ENCODE measurements at places on chromosomes 1 and 21. TPM values are rescaled to one million over a fixed set of nuclear protein-coding genes. Genes with fewer than 3 reads are reported as not detected.
A peak's percentile ranks its signal among the peaks of the same experiment; 100 is the strongest.

- peak; percentile 36 for DNase-seq
These were observed 114.0 kb upstream of the RAB4A start for GRCh38 chr1:229156872-229157271.

- no peak for DNase-seq
These were observed 49.3 kb upstream of the ADGRL4 start for GRCh38 chr1:79055856-79056255.

GRCh38 chr21:43987509-43987908 lies 24.6 kb upstream of the TRAPPC10 start:
- no peak for DNase-seq

- no peak for DNase-seq
These were observed 137.4 kb downstream of the ZNF326 start for GRCh38 chr1:90132306-90132705.

- no peak for DNase-seq
These were observed 117.8 kb downstream of the RERE start for GRCh38 chr1:8699679-8700078.

DNA sequence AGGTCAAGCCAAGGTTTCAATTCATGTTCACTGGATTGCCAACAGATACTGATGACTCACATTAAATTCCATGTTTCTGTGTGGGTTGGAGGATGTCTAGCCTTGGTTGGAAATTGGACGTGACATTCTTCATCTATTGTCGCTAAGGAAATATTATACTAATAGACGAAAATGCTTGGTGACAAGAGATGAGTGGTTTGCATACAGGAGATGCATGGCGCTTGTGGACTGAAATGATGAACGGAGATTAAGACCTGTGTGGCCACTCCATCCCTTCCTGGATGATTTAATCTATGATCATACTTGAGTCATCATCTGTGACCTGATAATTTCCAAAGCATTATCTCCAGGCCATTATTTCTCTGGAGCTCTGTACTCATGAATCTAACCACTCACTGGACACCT lies 97.0 kb upstream of the CD34 start:
- no peak for DNase-seq

- no peak for DNase-seq
These were observed 89.0 kb downstream of the NFIA start for GRCh38 chr1:61171346-61171745.

DNA sequence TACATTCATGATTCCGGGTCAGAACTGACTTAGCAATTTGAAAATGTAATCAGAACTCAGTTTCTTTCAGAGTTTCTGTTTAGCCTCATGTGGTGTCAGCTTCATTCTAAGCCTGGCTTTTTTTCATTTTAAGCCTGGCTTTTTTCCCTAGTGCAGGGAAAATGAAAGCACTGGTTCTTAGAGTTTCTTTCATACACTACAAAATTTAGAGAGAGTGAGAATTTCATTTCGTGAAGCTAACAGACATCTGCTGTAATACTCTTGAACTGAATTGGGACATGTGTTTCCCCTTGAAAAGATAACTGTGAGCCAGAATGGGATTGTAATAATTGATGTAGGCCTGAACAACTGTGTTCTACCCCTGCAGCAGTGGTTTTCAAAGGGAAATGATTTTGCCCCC lies 95.3 kb upstream of the KIAA0040 start:
- no peak for DNase-seq

DNA sequence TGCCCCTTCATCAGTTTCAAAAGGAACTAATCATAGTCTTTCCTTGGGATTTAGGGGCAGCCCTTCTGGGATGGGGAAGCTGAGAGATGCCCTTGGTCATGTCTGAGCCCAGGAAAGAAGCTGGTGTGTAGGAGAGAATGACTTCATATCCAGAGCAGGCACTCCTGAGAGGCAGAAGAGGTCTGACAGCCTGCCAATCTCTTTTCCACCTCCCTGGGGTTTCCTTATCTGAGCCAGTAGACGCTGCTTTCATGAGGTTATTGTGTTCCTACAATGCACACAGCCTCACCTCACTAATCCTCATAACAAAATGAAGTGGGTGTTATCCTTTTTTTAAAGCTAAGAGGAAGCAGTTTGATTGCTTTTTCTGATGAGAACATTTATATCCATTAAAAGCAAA lies 14.1 kb downstream of the ROR1 start:
- no peak for DNase-seq

GRCh38 chr1:193406901-193407300 lies 220.5 kb upstream of the B3GALT2 start:
- no peak for DNase-seq

- no peak for DNase-seq
These were observed 182.9 kb downstream of the NTNG1 start for GRCh38 chr1:107323784-107324183.

- no peak for DNase-seq
These were observed at the start of gene TPM3 for GRCh38 chr1:154191990-154192461. Gene TPM3, minus strand, starts transcription at chr1:154192100. Its CDS starts 82 bp downstream, at chr1:154192018.

- DNase-seq, result no peak
These were observed 14.4 kb upstream of the TP53BP2 start for GRCh38 chr1:223860051-223860622.

- DNase-seq, result no peak
These were observed 68.9 kb downstream of the CNIH3 start for GRCh38 chr1:224684979-224685425.

- no peak for DNase-seq
These were observed 69.6 kb downstream of the SDCCAG8 start for GRCh38 chr1:243325305-243325890.

C21orf91 gene
- total RNA-seq, result 14.8 TPM

BNIPL gene
- total RNA-seq, result 17.0 TPM

UBL4B gene
- 1.6 TPM for total RNA-seq
